Motor neuron (in vitro differentiated cells): ENCODE measurements at places on chromosomes 13 and 19. TPM values are rescaled to one million over a fixed set of nuclear protein-coding genes. Genes with fewer than 3 reads are reported as not detected.

Gene KIR2DL4
- total RNA-seq: not detected in 2 replicates

Gene CCDC122
- 8.5 and 8.7 TPM in 2 replicates for total RNA-seq

Gene ACP7
- 0.24 and 0.29 TPM in 2 replicates for total RNA-seq

Gene ZBTB45
- total RNA-seq: 7.4 and 7.6 TPM in 2 replicates

DNA sequence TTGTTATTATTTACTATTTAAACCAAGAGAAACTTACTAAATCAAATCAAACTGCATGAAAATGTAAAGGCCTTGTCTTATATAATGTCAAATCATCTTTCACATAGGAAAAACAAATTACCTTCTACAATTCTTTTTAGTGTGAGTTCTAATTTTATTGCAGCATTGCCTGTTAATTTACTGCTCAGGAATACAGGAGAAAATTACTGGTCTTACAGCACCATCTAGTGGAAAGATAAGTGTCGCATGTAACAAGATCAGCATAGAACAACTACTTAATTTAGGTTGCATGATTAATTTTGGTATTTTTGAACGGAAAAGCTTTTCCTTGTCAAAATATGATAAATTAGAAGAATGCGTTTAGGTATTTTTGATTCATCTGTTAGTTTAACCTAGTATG, 502.7 kb downstream of the UQCRFS1 start:
- ATAC-seq: peak; percentile 63

GRCh38 chr13:21232196-21232595, 55.7 kb downstream of the MRPL57 start:
- ATAC-seq: no peak

GRCh38 chr19:34692549-34692948, 15.1 kb downstream of the ZNF302 start:
- no peak for ATAC-seq

DNA sequence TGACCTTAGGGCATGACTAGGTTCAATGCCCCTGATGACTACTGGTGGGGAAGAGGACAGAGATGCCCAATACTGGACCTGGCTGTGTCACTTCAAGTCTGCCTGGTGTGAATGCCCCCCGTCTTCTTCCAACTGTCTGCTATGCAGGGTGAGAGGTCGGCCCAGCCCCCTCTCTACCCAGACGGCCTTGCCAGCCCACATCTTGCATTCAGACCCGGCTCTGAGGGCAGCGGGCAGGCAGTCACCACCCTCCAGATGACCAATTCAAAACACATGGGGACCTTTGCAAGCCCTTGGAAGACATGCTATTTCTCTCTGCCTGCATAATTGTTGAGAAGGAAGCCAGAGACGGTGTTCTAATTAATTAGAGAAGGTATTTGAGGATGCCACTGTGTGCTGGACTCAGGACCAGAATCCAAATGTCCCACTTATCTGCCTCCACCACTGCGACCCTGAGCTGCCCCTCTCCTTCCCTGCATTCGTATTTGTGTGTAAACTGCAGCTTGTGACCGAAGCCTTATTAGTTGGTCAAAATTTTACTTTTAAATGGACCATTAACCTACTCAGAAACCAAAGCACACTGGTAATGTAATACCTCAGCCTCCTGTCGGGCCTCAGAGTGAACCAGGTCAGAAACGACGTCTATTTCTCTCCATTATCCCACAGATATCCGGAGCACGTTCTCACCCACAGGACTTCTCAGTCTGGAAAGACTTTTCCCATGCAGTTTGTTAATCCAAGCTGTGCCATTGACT, 407.0 kb downstream of the ZNF536 start:
- no peak for ATAC-seq

- no peak for ATAC-seq
Measured at GRCh38 chr13:51687947-51688714, 103.9 kb downstream of the WDFY2 start.

DNA sequence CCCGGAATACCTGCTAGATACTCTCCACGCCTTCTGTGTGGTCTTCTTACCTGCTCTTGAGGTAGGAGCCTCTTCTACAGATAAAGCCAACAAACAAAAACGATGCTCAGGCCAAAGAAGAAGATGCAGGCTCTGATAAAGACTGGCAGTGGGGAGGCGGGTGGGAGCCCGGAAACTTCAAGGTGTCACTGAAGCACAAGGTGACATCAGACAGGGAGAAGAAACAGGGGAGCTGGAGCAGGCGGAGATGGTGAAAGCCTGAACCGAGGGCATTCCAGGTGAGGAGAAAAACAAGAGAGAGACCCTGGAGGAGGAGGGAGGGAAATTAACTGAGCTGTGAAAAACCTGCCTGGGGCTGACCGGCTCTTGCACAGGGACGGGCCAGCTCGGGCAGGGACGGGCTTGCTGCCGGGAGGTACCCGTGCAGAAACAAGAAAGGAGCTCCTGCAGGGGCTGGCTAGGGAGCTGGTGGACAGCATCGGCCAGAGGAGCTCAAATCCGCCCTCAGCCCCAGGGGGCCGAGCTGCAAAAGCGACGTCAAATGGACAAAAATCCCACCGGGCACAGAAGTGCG, 19.0 kb downstream of the GNG7 start:
- ATAC-seq: no peak

DNA sequence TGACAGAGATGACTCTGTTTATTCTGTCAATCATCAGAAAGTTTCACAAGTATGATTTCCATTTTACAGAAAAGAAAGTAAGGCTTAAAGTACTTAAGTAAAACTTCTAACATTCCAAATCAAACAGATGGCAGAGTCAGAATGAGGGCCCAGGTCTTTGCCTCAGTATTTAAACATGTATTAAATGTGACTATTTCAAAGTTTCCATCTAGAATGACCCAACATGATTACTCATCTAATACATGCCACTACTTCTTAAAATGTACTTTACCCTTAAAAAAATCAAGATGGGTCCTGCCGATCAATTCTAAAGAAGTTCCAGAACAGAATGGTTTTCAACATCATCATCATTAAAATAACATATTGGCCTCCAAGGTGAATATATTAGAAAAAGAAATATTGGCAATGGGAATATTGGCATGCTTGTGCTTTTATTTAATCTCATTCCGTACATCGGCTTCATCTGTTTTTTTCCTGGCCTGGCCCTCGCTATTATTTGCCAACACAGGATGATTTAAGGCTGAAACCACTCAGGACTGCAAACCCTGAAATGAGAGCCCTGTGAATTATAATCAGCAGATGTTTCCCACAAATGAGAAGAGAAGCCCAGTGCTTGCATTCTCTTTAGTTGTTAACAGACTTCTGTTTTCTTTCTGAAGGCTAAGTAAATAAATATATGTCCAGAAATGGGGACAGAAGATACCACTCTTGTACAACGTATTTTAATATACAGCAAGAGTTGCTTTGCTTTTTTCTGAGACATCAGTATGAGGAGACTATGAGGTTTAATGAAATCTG, 340.0 kb downstream of the DNAJC15 start:
- no peak for ATAC-seq

- ATAC-seq: peak; percentile 70
Measured at GRCh38 chr13:112934078-112934477, 34.9 kb upstream of the MCF2L start.

GRCh38 chr19:18339723-18340122, 675 bp upstream of the PGPEP1 start:
- peak; percentile 3 for ATAC-seq

DNA sequence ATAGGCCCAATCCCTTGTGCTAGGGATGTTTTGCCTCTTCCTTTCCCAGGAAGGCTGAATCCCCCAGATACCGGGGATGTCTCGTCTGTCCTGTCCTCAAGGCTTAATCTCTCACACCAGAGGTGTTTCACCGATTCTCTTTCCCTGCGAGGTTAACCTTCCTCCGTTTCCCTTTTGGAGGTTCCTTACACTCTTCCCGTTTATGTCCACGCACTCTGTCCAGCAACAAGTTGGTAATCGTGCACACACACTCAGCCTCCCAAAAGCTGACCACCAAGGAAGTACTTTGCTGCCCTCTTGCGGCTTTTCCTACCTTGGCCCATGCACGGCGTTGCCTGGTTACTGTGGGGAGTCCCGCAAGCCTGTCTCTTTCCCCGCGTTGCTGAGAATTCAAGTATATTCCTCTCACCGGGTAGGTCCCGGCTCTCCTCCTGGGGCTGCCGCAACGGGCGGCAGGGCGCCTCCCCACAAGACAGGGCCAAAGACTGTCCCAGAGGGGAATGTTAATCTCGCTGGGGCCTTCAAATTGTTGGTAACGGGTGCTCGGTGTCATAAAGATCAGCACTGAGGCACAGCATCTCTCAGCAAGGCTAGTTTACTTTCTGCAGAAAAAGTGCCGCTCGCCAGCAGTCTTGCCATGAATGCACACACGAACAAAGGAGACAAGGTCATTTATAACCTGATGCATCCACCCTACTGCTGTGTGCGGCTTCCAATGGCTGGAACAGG, 36.7 kb upstream of the CD177 start:
- ATAC-seq: no peak

- no peak for ATAC-seq
Measured at GRCh38 chr19:5200844-5201243, 139.8 kb downstream of the PTPRS start.

- ATAC-seq: no peak
Measured at GRCh38 chr13:113939129-113939943, 34.5 kb downstream of the C13orf46 start.

DNA sequence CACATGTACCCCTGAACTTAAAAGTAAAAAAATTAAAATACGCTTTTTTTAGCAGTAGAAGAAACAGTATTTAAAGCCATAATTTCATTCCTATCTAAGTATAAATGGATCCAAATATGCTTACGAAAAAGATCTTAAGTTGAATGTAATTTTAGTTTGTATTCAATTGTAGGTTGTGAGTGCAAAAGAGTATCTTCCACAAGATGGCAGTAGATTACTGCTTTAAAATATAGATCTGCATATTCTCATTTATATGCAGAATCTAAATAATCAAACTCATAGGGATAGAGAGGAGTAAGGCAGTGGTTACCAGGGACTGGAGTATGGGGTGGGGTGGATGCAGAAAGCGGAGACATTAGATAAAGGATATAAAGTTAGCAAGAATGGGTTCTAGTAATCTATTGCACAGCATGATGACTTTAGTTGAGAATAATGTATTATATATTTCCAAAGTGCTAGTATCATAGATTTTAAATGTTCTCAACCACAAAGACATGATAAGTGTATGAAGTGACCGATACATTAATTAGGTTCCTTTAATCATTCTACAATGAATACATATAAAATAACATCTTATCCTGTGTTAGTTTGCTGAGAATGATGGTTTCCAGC, 14.2 kb downstream of the OR7A17 start:
- ATAC-seq: no peak

GRCh38 chr13:30587231-30587630, 30.5 kb upstream of the USPL1 start:
- no peak for ATAC-seq

- no peak for ATAC-seq
Measured at GRCh38 chr13:112897956-112898620, 70.9 kb upstream of the MCF2L start.

GRCh38 chr13:109101550-109102144, 472.2 kb downstream of the MYO16 start:
- no peak for ATAC-seq

DNA sequence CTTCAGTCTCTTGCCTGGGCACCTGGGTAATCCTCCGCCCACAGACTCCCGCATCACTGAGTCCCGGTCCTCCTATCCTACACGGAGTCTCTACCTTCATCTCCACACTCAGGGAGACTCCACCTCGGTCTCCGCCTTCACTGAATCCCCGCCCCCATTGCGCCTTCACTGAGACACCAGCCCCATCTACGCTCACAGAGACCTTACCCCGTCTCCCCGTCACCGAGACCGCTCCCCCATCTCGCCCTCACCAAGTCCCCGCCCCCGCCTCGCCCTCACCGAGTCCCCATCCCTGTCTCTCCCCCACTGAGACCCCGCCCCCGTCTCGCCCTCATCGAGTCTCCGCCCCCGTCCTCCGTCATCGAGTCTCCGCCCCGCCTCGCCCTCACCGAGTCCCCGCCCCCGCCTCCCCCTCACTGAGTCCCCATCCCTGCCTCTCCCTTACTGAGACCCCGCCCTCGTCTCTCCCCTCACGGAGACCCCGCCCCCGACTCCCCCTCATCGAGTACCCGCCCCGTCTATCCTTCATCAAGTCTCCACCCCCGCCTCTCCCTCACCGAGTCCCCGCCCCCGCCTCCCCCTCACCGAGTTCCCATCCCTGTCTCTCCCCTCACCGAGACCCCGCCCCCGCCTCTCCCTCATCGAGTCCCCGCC, 23.1 kb upstream of the ZNF846 start:
- peak; percentile 63 for ATAC-seq

DNA sequence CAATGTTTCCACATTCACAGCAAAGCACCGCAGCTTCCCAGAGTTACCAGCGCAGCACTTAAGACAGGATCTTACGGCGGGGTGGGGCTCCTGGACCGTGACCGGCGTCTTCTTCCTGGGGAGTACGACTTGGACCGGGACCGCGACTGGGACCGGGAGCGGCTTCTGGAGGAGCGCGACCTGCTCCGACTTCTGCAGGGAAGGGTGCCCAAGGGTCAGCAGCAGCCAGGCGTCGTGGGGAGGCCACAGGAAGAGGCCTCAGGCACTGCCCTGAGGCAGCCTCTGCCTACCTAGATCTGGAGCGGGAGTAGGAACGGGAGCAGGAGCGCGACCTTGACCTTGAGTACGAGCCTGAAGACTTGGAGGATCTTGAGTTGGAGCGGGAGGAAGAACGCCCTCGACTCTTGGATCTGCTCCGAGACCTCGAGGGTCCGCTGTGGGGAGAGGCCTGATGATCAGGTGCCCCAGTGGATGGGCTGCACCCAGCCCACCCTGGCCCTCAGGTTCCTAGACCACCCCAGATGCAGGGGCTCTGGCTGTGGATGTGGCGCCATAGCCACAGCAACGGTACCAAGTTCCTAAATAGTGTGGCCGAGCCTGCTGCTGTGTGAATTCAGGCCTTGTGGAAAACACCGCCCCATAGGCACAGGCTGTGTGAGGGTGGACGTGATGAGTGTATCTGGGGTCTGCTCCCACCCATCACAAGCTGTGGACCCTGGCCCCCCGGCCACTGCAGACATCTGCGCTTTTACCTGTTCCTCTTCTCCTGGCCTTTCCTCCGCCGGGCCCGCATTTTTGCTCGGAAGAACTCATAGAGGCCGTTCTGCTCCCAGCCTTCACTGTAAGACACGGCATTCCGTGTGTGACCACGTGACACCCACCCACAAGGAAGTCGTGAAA, 21.9 kb downstream of the CHERP start:
- ATAC-seq: no peak

DNA sequence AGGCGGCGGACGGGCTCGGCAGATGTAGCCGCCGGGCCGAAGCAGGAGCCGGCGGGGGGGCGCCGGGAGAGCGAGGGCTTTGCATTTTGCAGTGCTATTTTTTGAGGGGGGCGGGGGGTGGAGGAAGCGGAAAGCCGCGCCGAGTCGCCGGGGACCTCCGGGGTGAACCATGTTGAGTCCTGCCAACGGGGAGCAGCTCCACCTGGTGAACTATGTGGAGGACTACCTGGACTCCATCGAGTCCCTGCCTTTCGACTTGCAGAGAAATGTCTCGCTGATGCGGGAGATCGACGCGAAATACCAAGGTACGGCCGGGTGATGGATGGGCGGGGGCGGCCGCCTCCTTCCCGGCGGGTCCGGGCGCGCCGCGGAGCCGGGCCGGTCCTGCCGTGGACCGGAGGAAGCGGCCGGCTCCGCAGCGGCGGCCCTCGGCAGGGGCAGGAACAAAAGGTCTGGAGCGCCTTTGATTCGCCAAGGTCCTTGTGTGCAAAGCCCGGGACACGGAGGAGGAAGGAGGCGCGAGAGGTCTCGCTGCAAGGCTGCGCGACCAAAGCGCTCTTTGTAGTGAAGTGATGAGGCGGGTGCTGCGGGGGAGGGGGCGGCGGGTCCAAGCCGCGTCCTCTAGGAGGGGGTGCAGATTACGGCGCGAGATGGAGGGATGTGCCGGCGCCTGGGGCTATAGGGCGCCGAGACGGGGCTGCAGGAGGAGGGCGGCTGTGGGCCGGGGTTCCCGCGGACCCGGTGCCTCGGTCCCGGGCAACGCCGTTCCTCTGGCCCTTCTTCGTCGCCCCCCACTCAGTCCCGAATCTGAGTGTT, 689 bp downstream of the ING1 start:
- ATAC-seq: no peak
